GF-D8 (cell line): ENCODE measurements at places on chromosomes 12 and 14.

GRCh38 chr14:103023881-103024473, 33.4 kb downstream of the CDC42BPB start:
- no peak for DNase-seq

DNA sequence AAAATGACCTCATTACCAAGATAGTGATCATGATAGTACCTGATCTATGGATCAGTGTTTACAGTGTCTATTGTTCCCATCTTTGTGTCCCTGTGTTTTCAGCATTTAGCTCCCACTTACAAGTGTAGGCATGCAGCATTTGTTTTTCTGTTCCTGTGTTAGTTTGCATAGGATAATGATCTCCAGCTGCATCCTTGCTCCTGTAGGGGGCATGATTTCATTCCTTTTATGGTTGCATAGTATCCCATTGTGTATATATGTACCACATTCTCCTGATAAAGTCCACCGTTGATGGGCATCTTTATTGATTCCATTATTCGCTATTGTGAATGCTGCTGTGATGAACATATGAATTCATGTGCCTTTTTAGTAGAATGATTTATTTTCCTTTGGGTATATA, 215.4 kb upstream of the NAV3 start:
- no peak for DNase-seq

GRCh38 chr14:103869406-103870143, 22.2 kb upstream of the PPP1R13B start:
- no peak for DNase-seq

DNA sequence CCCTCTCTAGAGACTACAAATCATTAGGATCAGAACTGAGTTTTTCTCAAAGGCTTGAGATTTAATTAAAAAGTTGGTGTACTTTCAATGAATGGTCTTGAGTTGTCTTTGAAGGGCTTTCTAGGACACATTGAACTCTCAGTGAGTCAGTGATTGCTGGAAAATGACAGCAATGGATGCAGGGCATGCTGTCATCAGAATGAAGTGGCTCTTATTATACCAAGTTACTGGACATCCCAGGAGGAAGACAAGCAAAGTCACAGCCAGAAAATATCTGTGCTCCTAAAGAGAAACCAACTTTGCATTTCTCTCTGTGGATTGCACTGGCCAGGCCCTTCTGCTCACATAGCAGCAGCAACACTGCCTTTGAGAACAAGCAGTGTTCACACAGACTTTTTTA, 112.6 kb downstream of the PRIMA1 start:
- no peak for DNase-seq

DNA sequence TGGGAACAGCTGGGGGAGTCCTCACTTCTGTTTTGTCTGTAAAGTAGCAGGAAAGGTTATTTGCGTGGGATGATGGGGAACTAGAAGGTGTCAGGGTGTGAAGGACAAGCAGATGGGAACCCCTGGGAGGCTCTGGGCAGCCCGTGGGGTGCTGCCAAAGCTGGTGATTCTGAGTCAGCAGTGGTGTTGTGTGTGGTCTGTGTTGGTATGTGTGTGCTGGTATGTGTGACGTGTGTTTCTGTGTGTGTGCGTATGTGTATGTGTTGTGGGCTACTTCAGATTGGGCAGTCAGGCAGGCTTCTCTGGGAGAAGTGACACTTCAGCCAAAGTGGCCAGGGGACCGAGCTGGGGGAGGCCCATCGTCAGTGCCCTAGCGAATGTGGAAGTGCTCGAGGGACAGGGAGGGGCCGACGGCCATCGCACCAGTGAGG, 15.3 kb upstream of the BDKRB2 start:
- DNase-seq, result no peak

DNA sequence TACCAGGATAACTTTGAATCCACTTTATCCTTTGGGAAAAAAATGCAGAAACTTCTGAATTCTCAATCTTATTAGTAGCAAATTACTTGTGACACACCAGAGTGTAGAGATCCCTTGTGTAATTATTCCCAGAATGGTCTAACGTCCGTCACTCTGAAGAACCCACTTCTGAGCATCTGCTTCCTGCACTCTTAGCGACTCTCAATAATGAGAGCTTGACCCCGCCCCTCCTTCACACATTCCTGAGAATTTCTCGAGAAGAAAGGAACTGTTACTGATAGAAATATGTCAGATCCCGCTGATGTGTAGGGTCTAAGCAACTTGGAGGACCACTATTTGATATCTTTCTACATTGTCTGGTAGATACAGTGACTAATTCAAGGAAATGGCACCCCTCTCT, 218.3 kb upstream of the PDZRN4 start:
- DNase-seq, result no peak

DNA sequence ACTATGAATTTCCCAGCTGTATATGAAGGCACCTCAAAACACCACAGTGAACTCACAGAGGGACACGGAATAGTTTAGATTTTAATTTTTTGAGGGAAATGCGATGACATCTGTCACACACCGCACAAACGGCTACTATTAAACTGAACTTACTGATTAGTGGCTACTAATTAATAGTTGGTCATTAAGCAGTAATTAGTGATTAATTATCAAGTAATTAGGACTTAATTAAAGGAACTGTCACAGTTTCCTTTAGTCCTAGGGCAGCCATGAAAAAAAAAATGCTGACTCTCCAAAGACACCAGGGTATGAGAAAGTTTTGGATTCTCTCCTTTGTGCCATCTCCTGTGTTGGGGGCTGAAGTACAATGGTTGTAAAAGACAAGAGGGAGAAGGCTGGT, 2.9 kb downstream of the OAS1 start:
- DNase-seq, result no peak

DNA sequence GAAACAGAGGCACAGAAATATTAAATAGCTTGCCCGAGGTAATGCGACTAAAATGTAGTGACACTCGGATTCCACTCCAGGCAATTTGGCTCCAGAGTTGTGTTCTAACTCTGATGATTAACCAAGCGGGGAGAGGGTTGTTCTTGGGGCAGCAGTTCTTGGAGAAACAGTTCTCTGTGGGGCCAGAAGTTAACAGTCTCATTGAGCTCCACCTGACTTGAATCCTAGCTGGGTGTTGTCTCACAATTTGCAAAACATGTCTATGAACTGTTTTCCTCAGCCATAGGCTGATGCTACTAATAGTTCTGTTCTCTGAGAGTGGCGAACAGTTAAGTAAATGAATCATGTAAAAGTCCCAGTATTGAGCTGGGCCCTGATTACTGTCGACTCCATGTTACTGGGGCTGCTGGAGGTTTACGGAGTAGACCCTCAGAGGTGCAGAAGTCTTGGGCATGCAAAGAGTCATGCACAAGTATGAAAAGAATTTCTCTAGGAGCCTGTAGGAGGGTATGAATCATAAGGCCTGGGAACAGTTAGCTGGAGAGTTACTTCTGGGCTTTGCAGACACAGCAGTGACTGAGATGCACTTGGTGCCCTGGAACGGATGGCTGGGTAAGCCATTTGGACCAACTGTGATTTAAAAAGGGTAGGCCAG, 15.4 kb upstream of the NIN start:
- DNase-seq, result no peak

DNA sequence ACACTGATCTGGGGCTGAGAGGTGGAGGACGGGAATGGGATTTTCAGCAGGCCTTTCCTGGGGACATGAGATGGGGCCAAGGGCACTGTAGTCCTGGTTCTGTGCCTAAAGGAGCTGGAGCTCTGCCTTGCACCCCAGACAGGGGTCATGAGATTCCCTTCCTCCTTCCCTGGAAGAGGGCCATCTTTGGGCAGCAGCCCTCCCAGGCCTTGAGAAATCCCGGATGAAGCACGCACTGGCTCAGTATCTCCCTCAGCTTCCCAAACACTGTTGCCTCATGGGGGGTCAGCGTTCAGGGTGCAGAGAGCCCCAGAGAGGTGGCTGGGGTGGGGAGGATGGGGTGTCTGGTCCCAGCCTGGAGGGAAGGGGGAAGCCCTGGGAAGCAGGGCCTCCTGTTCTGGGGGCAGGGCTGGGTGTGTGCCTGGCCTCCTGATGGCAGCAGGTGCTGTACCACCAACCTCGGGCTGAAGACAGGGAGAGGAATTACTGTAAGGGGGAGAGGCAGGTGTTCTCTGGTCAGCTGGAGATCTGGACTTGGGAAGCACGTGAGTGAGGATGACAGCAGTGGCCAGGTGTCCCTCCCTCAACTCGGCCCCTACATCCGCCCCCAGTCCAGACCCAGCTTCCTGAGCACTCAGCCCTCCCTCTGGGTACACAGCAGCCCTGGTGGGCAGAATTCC, 8.4 kb upstream of the NR4A1 start:
- no peak for DNase-seq

GRCh38 chr12:120207227-120207626, 6.3 kb upstream of the RPLP0 start:
- DNase-seq, result no peak

- no peak for DNase-seq
Measured at GRCh38 chr14:54435500-54435981, 5.6 kb downstream of the CNIH1 start.

- no peak for DNase-seq
Measured at GRCh38 chr12:124573839-124574786, 6.7 kb upstream of the NCOR2 start.

- no peak for DNase-seq
Measured at GRCh38 chr14:75514673-75515628, 7.3 kb upstream of the BATF start.

DNA sequence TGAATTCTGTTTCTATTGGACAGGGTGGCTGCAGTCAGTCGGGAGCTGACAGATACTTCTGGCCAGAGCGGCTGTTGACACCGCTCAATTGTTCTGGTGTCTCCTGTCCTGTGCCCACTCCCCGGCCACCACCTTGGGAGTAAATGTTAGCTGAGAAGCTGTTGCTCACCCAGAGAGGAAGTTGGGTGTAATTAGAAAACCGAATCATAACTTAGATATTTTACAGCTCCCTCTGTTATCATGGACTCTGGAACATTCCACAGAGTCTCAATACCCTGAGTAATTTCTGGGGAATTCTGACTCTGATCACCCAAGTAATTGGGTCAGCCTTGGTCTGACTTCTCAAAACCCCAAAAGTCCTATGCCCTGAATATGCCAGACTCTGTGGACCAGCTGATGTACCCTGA, 58.3 kb upstream of the RFLNA start:
- DNase-seq, result no peak

DNA sequence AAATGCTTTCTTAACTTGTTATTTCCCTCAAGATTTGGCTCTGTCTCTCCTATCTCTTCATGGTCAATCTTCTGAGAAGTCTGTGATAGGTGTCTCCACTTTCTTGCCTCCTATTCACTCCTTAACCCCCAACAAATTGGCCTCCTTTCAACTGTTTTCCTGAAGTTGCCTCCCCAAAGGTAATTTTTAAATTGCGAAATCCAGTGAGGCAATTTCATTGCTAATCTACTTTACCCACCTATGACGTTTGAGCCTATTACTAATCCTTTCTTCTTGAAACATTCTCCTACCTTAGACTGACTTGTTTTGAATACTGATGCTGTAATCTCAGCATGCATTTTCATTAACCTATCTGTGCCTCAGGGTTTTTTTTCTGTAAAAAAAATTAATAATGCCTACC, 6.0 kb upstream of the KCNH5 start:
- no peak for DNase-seq

DNA sequence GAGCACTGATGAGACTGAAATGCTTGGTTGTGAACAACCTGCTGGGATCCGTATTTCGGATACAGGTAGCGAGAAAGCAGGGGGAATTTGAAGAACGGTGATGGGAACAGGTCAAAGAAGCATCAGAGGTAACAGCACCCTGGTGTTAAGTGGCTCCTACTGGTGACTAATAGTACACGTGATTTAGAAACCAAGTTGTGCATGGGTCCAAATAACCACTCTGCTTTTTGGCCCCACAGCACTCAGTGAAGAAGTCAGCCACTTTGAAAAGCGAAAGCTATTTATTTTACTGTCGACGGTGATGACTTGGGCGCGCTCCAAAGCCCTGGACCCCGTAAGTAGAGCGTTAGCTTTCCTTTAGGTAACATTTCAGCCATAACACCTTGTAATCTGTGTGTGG, 16.7 kb downstream of the AK7 start:
- no peak for DNase-seq

DNA sequence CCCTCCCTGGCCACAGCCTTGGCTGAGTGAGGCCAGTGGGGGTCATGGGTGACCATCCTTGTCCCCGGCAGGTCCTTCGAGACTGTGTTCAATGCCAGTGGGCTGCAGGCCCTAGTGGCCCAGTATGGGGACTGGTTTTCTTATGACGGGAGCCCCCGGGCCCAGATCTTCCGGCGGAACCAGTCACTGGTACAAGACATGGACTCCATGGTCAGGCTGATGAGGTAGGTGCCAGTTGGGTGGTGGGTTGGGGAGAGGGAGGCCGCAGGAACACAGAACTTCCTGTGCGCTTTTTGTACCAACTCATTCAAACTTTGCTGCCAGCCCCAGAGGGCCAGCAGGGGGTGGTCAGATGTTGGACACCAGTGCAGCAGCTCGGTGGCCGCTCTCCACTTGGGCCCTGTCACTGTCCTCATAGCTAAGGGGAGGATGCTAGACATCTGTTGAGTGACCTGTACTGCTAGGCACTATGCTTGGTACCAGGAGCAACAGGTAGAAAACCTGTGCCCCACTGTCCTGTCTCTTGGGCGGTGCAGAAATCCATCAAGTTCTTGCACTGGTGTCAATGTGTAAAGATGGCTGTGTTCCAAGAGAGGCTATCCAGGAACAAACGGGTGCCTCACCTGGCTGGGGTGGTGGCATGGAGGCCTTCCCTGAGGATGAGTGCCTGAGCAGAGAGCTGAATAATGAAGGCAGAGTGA, 16.7 kb downstream of the SDS start:
- no peak for DNase-seq

DNA sequence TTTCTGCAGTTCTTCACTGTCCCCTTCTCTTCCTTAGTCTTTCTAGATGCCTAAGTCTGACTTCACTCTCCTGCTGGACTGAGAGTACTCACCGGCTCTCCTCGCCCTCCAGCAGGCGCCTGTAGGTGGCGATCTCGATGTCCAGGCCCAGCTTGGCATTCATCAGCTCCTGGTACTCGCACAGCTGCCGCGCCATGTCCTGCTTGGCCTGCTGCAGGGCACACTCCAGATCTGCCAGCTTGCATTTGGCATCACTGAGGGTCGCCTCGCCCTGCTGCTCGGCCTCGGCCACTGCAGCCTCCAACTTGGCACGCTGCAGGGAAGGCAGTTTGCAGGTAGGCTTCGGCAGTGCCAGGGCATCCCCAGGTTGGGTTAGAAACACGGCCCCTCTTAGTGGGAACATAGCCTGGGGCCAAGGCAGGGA, 5.2 kb downstream of the KRT84 start:
- no peak for DNase-seq

DNA sequence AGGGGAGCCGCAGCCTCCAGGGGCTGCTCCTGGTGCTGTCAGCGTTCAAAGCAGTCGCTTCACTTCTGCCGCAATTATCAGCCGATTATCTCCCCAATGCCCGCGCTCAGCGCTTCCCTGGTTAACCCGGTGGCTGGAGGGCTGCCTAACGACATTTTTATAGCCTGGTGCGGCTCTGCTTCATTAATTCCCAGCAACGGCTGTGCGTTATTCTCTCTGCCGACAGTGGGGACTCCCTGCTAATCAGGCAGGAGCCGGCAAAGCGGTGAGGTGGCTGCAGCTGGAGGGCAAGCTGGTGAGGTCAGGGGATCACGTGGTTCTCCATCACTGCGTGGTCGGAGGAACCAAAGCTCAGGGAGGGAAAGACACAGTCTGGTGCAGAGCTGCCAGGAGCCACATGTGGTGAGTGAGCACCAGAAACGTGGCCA, 62.9 kb downstream of the GLRX5 start:
- DNase-seq, result no peak
